ENCODE measurements at places on chromosomes 16 and 17. TPM values are rescaled to one million over a fixed set of nuclear protein-coding genes. Genes with fewer than 3 reads are reported as not detected.

Gene KPNB1
- total RNA-seq: 236 TPM

DNA sequence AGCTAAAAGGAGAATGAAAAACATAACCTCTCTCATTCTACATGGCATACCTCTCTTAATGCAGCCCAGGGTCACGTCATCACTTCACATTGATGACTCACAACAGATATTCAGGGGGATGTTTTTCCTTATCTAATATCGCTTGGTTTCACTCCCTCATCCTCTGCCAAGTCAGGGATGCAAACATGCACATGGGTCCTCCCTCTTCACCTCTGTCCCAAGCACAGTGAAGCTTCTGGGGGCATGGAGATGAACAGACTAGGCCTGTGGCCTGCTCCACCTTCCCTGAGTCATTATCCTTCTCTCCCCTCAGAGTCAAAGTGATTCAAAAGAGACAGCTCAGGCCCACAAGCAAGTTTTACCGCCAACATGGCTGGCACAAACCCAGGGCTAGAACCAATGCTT lies 2.3 kb upstream of the MT2A start:
- DNase-seq: no peak

- DNase-seq: no peak
Measured at GRCh38 chr16:27498031-27498825, 51.5 kb downstream of the GTF3C1 start.

DNA sequence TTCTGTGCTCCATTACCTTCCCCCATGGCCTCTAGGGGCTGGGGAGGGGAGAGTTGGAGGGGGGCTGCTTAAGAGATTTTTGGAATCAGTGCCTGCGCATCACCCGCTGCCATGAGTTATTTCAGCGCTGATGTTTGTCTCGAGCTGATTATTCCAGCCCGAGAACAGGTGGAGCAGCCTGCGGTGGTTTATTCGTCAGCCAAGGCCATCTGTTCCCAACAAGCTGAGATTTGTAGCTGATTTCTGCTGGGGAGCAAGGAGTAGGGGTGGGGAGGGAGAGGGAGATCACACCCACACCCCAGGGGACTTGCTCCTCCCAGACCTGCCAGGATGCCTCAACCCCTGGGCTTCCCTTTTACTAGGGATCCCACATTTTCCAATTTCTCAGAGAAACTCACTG lies 23.1 kb downstream of the PIPOX start:
- DNase-seq: no peak

DNA sequence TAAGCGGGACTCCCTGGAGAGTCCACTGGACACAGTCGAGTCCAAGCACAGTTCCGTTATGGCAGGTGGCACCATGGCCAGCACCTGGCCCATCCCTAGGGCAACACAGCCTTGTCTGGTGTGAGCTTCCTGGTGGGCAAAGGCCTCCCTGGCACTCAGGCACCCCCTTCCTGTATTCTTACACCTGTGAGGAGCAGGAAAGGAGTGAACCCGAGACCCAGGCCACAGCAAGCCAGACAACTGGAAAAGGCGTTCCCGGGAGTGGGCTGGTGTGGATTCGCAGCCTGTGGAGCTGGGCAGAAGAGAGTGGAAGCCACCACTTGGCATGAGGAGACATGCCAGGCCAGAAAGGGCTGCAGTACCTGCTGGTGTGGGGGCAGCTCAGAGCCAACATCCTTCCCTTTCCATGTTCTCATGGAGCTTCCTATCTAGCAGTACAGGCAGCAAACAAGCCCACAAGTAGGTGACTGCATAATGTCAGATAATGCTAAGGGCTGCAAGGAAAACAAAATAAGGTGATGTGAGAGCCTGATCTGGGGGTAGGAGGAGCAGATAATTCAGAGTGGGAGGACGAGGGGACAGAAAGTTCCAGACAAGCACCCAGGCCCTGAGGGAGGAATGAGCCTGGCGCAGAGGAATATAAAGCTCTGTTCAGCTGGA lies 87.0 kb downstream of the GNAO1 start:
- DNase-seq: no peak

GRCh38 chr17:1744551-1745512 lies 2.2 kb downstream of the SERPINF2 start:
- no peak for DNase-seq
